NCI-H1694 (cell line): ENCODE measurements at places on chromosomes 5 and 9.

DNA sequence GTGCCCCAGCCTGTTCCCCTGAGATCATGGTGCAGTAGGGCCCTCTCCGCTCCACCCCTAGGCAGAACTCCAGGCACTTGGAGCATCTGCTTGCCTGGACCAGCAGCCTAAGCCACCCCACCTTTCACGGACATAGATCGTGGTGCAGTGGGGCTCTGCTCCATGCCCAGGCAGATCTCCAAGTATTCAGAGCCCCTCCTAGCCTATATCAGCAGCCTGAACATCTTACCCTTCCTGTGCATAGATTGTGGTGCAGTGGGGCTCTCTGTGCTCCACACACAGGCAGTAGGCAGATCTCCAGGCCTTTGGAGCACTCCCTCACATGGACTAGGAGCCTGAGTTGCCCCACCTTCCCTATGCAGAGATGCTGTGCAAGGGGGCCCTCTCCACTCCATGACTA, 103.0 kb downstream of the GLIS3 start:
- no peak for DNase-seq

GRCh38 chr5:162672061-162672460, 604.5 kb downstream of the GABRG2 start:
- DNase-seq: no peak

- DNase-seq: no peak
Measured at GRCh38 chr9:124414612-124415011, 630 bp downstream of the PSMB7 start.

GRCh38 chr5:5364932-5365331, 57.5 kb upstream of the ICE1 start:
- DNase-seq: no peak

DNA sequence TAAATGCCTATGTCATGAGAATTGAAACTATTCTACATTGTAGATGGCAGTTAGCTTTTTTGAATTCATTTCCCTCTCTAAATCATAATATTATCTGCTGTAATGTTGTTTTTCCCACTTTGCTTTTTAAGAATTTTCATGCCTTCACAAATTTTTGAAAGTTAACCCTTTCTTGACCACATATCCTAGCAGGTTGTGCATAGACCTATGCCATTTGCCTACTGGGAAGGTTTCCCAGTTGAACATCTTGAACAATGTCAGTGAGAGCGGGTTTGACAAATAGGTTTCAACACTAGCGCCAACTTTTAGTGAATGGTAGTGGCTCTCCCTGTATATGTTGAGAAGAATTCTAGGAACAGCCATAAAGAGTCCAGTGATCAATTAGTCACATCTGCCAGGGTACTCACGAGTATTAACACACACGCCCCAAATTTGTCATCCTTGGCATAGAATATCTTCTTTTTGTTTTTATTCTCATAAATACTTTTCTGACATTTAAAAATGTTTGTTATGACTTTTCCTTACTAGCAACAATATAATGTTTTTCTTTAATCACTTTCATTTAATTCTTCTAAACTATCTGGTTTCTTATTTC, 307.6 kb downstream of the PJA2 start:
- DNase-seq: no peak
